Fibroblast of skin of left quadriceps (primary cell): ENCODE measurements at places on chromosomes 5 and 9.

GRCh38 chr9:137836831-137837241 lies 40.7 kb upstream of the CACNA1B start:
- DNase-seq: no peak

DNA sequence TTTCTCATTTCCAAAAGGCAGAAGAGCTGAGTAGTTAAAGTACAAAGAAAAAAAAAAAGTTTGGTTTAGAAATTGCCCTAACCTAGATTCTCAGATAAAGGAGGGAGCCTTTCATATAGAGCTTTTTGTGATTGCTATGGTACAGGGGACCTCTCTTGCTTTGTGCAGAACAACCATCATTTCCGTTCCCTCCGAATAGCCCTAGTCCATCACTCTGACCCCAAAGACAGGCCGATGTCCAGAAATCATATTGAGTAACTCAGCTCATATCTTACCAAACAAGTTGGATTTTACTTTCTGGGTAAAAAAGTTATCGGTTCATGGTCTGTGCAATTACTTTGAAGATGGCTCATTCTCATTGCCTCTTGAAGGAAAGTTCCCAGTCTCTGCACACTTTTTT lies 36.7 kb upstream of the COL15A1 start:
- no peak for DNase-seq

DNA sequence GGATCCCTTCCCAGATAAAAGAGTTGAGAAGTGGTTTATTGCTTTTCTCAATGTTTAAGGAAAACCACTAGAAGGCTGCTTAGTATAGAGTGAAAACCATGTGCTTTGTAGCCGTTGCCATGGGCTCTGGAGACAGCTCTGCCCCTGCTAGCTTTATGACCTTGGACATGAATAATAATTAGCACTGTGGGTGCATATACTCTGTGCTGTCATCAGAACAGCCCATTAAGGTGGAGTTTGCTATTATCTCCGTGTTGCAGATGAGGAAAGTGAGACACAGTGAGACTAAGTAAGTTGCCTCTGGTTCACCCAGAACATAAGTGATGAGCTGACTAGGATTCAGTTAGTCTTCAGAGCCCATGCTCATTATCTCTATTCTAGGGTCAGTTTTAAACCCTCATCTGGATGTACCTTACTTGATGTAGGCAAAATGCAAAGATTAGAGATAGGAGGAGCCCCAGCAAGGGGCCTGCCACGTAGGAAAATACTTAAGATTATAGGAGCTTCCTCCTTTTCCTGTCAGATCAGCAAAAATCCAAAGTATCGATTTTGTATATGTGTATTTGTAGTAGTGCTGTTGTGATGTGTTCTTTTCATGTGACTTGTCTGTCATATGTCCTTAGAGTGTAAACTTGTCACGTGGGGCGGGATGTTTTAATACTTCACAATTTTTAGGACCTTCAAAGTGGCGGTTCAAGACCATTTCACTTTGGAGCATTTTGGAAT lies 102.5 kb downstream of the TLE4 start:
- DNase-seq: no peak

GRCh38 chr9:8895861-8896224 lies 1096.3 kb upstream of the DMAC1 start:
- peak; percentile 25 for DNase-seq

DNA sequence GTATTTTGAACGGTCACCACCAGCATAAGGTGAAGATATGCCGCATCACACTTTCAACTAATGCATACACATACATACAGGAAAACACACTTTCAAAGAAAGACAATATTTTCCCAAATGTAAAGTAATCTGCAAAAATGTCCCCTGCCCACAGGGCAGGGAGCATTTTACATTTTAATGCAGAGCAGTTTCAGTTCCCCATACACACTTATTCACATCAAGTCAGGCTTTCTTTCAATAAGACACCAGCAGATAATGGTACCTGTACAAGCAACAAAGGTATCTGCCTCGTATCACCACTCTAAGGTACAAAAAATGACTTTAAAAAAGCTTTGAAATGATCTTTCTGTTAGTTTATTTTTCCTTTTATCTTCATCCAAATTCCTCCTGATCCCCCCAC lies 247.1 kb upstream of the CCNG1 start:
- no peak for DNase-seq

DNA sequence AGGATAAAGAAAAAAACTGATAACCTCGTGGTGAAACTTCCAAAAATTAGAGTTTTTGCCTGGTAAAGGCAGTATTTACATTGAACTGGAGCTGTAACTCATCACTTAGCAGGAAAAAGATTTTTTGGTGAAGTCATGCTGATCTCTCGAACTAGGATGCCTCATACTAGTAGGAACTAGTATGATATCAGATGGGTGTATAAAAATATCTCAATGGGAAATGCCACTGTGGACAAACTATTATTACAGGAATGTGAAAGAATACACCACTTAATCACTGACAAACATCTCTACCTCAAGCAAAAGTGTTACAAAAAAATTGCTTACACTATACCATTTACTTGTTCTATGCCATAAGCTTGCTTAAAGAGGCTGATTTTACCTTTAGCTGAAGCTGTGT lies 28.4 kb downstream of the RFX3 start:
- peak; percentile 34 for DNase-seq

DNA sequence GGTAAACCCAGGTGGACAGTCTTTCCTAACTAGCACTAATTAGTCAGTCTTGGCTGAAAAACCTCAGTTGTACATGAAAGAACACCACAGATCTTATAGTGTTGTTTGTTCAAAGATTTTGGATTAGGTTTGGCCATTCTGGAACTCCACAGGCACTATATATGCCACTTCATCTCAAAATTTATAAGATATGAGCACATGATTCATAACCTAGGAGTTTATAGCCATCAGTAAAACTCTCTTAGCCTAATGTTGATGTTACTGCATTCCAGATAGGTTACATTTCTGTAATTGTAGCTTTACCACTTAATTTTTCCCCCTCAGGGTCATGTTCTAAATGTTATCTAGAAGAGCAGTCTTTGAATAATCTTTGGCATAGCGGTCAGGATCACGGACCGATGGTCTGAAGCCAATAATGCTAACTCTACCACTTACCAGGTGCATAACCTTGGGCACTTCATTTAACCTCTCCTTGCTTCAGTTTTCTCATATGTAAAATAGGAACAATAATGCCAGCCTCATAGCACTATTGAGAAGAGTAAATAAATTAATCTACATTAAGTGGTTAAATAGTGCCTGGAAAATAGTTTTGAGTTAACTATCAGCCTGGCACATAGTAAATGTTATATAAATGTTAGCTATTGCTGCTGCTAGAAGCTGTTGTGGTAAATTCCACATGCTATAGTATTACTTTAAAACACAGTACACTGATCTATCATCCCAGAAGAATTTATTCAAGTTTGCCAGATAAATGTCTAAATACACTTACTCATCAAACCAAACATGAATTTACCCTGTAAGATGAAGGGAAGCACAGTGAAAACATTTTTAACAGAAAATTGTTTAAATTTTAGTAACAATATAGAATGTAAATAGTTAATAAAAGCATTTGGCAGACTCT lies 743.9 kb downstream of the NR2F1-AS1 start:
- DNase-seq: peak; percentile 58

DNA sequence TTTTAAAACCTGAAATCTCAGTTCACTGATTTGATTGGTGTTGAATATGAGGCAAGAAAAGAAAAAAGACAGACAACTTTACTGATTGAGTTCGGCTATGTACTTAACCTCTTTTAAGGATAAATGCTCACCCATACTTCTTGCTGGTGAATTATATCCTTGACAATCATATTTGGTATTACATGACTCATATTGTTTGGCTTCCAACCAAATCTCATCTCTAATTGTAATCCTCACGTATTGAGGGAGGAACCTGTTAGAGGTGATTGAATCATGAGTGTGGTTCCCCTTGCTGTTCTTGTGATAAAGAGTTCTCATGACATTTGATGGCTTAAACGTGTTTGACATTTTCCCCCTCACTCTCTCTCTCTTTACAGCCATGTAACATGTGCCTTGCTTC lies 255.6 kb upstream of the IZUMO3 start:
- DNase-seq: no peak

GRCh38 chr9:27310582-27310981 lies 13.6 kb upstream of the EQTN start:
- no peak for DNase-seq

DNA sequence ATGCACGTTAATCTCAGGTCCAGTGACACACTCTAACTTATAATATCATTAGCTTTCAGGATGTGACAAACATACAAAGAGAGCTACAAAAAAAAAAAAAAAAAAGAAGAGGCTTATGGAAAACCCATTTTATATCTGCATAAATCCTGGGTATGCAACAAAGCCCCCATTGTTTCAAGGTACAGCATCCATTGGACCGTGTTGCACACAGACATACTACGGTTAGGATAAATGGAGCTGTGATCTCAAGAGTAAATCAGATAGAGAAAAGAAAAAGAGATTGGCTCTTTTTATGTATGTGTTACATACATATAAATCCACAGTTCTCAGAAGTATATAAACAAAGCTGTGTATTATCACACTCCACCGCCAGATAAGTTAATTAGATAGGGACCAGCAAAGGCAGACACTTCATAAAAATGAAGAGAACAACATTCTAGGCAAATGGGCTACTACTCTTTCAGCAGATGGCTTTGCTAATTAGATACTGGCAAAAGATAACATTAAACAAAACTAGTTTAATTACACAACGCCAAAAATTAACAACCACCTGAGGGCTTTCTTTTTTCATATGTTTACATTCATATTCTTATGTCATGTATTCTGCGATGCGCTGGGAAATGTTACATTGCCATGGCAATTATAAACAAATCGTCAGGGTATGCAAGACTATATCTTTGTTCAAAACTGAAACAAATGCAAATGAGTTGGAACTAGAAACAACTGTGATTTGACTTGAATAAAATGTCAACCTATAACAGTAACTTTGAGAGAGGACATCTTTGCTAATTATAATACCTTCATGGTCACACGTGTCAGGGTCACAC lies 304.2 kb downstream of the SEMA5A start:
- DNase-seq: no peak

GRCh38 chr9:78046112-78046511 lies 14.5 kb upstream of the GNAQ start:
- DNase-seq: no peak

DNA sequence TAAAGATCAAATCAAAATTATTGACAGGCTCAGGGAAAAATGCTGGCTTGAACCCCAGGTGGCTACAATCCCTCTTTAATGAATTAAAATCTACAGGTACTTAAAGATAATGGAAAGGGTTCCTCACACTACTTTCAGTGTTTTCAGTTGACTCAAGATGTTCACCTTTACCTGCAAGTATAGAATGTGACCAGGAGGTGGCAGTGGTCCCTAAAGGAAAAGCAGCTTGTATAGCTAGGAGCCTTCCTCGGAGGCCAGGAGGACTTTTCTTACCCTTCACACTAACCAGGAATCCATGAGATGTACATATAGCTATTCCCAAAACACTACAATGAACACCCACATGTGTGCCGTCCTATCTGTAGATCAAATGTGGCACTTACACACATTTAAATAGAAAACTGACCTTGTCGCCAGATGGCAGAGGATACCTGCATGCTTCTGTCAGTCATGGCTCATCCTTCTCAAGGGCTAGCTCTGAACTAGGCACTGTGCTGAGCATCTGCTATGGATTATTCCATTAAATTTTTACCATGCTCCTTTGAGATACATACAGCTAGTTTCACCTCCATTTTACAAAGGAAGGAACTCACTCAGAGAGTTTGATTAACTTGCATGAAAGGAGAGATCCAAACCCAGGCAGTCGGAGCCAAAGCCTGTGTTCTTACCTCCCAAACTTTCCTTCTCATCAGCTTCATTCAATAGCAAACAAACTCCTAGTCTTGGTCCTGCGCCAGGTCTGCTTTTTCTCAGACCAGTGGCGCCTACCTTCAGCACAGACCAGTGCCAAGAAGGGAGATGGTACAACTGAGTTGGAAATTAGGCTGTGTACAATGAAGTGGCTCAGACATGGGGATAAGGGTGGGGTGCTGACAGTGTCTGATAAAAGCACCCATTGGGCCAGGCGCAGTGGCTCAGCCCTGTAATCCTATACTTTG lies 24.5 kb downstream of the C9orf152 start:
- DNase-seq: peak; percentile 54

DNA sequence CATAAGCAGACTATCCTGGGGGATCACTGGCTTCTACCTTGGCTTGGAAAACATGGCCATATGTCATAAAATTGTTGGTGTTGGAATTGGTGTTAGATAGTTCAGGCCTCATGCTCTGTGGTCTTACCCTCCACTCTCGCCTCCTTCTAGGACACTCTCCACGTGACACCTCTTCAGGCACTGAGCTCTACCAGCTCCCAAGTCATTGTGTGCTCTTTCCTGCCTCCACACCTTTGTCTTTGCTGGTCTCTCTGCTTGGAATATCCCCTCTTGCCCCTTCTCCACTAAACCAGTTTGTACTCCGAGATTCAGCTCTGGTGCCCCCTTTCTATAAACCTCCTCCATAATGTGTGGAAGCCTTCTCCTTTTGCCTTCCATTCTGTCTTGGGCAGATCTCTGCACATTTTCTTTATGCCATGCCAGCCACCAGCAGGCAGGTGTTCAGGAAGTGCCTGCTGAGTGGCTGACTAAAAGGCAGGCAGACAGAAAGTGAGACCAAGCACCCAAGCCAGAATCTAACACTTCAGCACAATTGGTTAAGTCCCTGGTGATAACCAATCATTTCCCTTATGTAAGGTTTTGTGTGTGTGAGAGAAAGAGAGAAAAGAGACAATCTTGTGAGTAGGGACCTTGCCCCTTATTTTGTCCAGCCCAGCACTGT lies 37.7 kb downstream of the SAR1B start:
- no peak for DNase-seq

DNA sequence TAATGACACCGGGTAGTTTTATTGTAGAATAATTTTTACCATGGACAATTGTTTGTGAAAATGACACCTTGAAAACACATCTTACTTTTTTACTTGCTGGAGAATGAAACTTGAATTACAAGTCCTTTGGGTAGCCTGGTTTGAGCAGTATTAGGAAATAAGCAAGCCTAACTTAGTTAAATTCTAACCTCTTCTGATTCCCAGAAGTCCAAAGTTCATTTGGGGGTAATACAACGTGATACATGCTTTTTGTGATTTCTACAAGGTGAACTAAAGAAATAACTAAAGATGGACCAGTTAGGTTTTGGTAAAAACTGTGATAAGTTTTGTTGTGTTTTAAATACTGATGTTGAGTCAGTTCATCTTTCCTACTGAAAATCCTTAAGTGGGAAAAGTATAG lies 135.4 kb upstream of the DMRT1 start:
- DNase-seq: no peak

DNA sequence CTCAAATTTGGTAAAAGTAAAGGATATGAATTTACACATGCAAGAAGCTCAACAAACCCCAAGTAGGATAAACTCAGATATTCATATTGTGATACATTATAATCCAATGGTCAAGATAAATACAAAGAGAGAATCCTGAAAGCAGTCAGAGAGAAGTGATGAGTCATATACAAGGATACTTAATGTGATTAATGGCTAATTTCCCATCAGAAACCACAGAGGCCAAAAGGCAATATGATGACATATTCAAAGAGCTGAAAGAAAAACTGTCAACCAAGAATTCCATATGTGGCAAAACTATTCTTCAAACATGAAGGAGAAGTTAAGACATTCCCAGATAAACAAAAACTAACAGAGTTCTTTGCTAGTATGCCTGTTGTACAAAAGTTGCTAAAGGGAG lies 19.5 kb upstream of the IRF1 start:
- DNase-seq: peak; percentile 89
